Naive thymus-derived CD8-positive, alpha-beta T cell (primary cell): ENCODE measurements at places on chromosomes 5 and 9. TPM values are rescaled to one million over a fixed set of nuclear protein-coding genes. Genes with fewer than 3 reads are reported as not detected.
A peak's percentile ranks its signal among the peaks of the same experiment; 100 is the strongest.

DNA sequence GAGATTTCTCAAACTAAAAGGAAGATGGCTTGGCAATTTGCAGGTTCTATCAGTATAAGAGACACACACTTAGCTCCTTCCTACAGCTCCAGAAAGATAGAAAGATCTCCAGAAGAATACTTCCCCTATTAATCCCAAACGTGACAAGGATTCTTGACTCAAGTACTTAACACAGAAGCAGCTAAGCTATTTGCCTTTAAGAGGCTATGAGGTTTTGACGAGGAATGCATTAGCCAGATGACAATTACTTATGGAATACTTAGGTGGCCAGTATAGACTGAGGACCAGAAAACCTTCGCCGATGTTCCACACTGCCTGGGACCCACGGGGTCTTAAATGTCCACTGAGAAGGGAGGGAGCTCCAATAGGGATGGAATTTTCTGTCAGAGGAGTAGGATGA is 340.5 kb upstream of the KIF2A start:
- H3K27me3 ChIP-seq: peaks cover 7% of the 10 kb centered on the region
- H3K36me3 ChIP-seq: no peaks in the 10 kb centered on the region
- H3K4me1 ChIP-seq: no peaks in the 10 kb centered on the region
- DNase-seq: no peak
- H3K27ac ChIP-seq: no peak overlapping the region
- no peak overlapping the region for H3K4me3 ChIP-seq

GRCh38 chr5:111345731-111346130 is 121.5 kb downstream of the CAMK4 start:
- peaks cover 59% of the 10 kb centered on the region for H3K36me3 ChIP-seq
- no peak overlapping the region for H3K4me3 ChIP-seq
- H3K27ac ChIP-seq: no peak overlapping the region

DNA sequence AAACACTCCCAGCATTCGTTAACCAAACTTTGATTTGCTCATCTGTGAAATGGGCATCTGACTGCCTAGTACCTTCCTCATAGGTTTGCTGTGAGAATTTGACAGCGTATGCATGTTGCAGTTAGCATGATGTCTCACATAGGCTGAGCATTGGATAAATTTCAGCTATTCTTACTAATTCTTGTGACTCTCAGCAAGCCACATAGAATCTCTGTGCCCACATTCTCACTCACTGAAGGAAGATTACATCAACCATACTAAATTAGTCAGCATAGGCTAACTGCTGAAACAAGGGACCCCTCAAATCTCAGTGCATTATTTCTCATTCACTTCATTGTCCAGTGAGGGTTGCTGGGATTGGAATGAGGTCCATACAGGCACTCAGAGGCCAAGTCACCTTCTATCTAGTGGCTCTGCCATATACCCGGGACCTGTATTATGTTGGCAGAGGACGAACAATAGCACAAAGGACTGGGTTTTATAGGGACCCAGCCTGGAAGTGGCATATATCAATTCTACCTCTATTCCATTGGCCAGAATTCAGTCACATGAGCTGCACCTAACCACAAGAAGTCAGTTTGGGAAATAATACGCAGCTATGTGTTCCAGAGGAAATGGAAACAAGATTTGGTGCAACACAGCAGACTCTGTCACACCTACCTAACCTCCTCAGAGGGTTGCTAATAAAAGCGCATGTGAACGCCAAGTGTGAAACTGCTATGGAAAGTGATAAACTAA is 4.2 kb upstream of the PTGER4 start:
- DNase-seq: no peak
- no peaks in the 10 kb centered on the region for H3K36me3 ChIP-seq
- H3K27me3 ChIP-seq: no peaks in the 10 kb centered on the region
- H3K4me1 ChIP-seq: peaks cover 72% of the 10 kb centered on the region
- H3K27ac ChIP-seq: no peak overlapping the region

Gene NUDT12
- polyA plus RNA-seq: 1.0 TPM

Gene TRIM36
- polyA plus RNA-seq: not detected

Gene DENND4C
- polyA plus RNA-seq: 40.2 TPM

- H3K27ac ChIP-seq: no peak overlapping the region
- no peaks in the 10 kb centered on the region for H3K36me3 ChIP-seq
- H3K4me1 ChIP-seq: peaks cover 10% of the 10 kb centered on the region
- peaks cover 56% of the 10 kb centered on the region for H3K27me3 ChIP-seq
- no peak overlapping the region for H3K4me3 ChIP-seq
- DNase-seq: no peak
Measured at GRCh38 chr5:169299191-169299662, 1.7 kb downstream of the SLIT3 start.

GRCh38 chr5:154683101-154683880 is 71.9 kb upstream of the LARP1 start:
- no peaks in the 10 kb centered on the region for H3K27me3 ChIP-seq
- H3K27ac ChIP-seq: peak overlapping the region; percentile 57
- H3K4me3 ChIP-seq: peak overlapping the region; percentile 66
- DNase-seq: no peak
- H3K4me1 ChIP-seq: peaks cover 9% of the 10 kb centered on the region

Gene SCGB3A2
- polyA plus RNA-seq: not detected

DNA sequence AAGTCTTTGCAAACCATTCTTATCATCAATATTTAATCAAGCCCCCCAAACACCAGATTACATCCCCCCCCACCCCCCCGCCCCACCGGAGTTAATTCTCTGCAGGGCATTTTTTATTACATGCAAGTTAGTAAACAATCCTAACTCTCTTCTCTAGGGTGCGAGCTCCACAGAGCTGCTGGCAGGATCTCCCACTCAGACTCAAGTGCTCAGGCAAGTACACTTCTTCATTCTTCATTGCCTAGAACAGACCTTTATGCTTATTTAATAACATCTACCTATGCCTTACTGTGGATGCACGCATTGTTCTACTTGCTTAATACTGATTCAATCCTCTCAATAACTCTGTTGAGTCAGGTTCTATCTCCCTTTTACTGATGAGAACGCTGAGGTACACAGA is 9.9 kb downstream of the SAXO1 start:
- no peak overlapping the region for H3K27ac ChIP-seq
- DNase-seq: no peak
- no peaks in the 10 kb centered on the region for H3K4me1 ChIP-seq
- peaks cover 2% of the 10 kb centered on the region for H3K27me3 ChIP-seq
- H3K36me3 ChIP-seq: peaks cover 2% of the 10 kb centered on the region
- no peak overlapping the region for H3K4me3 ChIP-seq

DNA sequence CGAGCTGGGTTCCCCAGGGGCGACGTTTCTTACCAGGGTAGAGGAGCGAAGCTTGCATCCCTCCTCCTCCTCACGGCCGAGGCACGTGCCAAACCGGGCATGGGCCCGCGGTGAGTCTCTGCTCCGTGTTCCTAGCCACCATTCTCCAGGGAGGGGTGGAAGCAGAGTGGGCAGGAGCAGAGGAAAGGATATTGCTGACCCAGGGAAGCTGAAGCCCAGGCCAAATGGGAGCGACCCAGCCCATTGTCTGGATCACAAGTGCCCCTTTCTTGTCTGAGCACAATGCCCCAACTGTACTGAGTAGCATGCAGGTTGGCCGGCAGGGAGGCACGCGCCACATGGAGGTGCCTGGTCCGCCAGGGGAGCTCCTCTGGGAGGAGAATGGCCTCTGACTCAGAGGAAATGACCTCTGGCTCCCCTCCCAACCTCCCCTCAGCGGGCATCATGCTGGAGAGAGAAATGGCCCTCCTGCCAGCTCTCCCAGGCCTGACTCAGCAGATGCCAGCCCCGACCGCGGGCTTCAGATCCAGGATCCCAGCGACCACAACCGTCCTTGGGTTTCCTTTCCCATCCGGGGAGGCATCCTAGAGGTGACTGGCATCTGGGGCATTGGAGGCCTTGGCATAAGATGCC is 1.1 kb downstream of the PRR7 start:
- peak overlapping the region; percentile 70 for H3K27ac ChIP-seq

DNA sequence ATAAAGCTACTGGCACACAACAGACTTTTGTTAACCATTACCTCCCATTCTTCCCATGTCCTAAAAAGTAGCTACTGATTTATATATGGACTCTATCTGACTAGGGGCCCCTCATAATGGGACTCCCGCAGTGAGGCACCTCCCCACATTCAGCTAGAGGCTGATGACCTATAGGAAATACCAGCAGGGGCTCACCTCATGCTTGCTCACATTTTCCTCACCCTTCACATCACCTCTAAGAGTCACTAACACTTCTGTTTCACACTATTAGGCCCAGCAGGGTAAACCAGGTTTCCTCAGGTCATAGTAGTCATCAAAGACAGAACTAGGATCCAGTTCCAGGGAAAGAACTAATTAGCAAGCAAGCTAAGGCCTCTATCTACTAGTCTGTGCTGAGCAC is 60.7 kb downstream of the PRELID2 start:
- no peak overlapping the region for H3K4me3 ChIP-seq
- H3K36me3 ChIP-seq: no peaks in the 10 kb centered on the region
- DNase-seq: no peak
- no peaks in the 10 kb centered on the region for H3K4me1 ChIP-seq
